ENCODE measurements at places on chromosomes 5 and 9. TPM values are rescaled to one million over a fixed set of nuclear protein-coding genes. Genes with fewer than 3 reads are reported as not detected.
A peak's percentile ranks its signal among the peaks of the same experiment; 100 is the strongest.

DNA sequence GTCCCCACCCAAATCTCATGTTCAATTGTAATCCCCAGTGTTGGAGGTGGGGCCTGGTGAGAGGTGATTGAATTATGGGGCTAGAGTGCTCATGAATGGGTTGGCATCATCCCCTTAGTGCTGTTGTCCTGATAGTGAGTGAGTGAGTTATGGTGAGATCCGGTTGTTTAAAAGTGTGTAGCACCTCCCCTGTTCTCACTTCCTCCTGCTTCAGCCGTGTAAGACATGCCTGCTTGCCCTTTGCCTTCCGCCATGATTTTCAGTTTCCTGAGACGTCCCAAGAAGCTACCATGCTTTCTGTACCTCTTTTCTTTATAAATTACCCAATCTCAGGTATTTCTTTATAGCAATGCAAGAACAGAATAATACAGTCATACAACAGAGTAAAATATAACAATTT, 742 bp upstream of the LECT2 start:
- no peak for DNase-seq

DNA sequence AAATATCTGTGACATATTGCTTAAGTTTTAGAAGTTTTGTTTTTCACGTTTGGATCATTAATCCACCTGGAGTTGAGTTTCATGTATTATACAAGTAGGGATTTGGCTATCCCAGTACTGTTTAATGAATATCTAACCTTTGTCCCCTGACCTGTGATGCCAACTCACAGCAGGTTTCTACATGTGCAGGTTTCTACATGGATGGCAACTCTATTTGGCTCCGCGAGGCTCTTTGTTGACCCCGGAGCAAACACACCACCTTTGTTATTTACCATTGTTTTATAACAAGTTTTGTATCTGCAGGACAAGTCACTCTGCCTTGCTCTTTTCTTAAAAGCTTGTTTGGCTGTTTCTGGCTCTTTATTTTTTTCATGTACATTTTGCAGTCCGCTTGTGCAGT, 920 bp upstream of the SFXN1 start:
- DNase-seq: no peak

GRCh38 chr9:38176251-38176650, 107.2 kb upstream of the SHB start:
- no peak for DNase-seq

GRCh38 chr5:106423109-106423897, 1247.4 kb downstream of the EFNA5 start:
- no peak for DNase-seq

DNA sequence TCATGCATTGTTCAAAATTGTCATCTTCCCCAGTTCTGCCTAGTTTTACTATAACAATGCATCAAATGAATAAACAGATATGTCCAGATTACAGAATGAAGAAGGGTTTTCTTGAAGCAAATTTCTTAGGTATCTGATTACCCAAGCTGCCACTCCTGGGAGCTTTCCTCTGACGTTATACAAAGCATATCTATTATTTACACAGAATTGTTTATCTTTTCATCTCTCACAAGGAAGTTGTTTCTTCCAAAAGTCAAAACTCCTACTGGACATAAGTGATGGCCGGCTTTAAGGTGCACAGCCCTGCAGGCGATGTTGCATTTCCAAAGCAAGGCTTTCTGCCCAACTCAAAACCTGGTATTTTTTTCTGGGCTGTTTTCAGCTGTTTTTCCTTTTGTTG, 73.4 kb upstream of the ANKH start:
- DNase-seq: no peak

GRCh38 chr5:61463596-61463995, 131.5 kb downstream of the ZSWIM6 start:
- no peak for DNase-seq

DNA sequence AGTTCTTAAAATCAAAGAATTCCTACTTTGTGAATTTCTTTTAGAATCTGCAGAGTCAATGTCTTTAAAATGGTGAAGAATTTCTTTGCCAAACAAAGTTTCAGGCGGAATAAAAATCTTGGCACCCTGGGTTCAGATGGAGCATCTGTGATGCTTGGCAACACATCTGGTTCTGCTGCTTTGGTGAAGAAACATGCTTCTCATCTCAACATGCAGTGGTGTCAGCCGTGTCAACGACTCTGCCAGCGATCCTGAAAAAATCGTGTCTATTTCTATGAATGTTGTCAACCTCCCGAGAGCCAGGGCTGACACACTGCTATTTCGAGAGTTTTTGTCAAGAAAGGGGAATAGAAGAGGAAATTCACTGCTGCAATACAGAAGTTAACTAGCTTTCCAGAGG, 151.5 kb downstream of the SLF1 start:
- DNase-seq: no peak

DNA sequence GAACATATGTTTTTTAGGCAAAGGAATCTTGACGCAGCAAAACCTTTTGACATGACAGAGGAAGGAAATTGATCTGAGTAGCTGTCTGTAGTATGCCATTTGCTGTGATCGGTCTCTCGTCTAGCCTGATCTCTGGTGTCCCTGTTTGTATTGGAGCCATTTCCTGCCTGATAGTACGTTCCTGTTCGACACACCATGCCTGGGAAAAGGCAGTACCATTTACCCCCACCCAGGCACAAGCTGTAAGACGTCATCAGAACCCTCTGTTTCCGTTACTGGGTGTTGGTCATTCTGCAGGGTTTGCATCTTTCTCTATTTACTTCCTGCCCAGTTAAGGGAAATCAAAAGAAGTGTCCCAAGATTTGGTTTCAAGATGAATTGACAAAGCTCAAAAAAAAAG, 129.7 kb downstream of the CEMIP2 start:
- DNase-seq: no peak

GRCh38 chr9:37994639-37995347, 74.2 kb downstream of the SHB start:
- peak; percentile 75 for DNase-seq

- no peak for DNase-seq
These were observed 68.6 kb downstream of the ERMP1 start for GRCh38 chr9:5764130-5764868.

Gene DMGDH
- total RNA-seq: 0.53 TPM

Gene MFAP3
- total RNA-seq: 30.1 TPM

DNA sequence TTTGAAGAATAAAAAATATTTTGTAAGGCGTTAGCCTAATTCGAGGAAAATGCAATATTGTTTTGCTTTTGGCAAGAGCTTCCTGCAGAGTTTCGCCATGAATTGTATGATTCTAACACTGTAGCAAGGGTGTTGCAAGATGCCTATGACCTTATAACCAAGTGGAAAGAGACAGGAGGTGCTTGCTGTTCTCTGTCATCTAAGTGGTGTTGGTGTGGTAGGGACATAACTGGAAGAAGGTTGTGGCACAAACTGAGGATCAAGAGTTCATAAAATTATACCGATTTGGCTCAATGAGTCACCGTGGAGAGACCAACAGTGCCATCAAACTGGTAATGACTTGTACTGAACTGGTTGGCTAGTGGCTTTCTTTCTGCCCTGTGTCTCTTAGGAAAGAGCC, 6.3 kb downstream of the STC2 start:
- DNase-seq: peak; percentile 30

- DNase-seq: no peak
These were observed 54.9 kb upstream of the N4BP3 start for GRCh38 chr5:178058321-178059012.

DNA sequence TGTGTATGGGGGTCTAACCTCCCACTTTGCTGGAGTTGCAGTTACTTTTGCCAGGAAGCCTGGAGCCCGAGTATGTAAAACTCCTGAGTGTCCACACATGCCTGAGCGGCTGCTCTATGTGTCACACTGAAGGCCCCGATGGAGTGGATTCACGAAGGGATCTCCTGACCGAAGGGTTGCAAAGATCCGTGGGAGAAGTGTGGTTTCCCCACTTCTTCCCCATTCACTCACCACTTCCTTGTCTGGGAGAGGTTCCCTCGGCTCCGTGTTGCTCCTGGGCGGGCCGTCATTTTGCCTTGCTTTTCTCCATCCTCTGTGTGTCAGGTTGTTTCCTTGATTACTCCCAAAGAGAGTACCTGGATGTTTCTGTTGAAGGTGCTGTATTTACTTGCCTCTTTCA, 16.2 kb upstream of the IL3 start:
- no peak for DNase-seq

- no peak for DNase-seq
These were observed 112.5 kb downstream of the FAM174A start for GRCh38 chr5:100647461-100648230.

GRCh38 chr5:57561231-57561842, 78.7 kb upstream of the ACTBL2 start:
- no peak for DNase-seq

DNA sequence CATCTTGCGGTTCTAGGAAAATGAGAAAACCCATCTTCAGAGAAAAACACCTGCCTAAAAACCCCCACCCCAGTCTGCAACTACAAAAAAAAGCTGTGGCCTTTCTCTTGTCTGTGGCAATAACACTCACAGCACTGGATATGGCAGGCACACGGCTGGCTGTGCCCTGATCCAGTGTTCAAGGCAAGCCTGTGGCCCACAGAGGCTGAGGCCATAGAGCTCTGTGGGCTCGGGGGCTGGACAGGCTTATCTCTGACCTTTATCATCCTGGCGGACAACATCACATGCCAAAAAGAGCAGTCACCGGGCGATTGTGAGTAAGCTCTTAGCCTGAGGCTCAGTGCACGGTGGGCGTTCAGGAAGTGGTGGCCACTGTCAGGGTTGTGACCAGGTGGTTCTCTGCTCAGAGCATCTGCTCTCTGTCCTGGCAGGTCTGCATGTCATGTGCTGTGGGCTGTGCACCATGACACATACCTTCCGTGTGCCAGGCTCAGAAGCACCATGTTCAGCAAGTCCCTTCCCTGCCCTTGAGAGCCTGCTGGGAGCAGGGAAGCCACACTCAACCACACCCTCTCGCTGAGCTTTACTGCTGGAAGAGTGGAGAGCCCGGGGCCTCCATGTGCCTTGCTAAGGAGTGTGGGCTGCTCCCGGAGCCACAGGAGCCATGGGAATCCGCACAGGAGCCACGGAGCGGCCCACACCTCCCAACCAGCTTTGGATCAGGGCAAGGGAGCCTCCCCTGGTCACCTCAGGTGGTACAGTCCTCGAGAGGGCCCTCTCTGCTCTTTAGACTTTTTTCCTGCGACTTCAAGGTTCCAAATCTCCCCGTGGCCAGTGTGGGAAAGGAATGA, 34.6 kb upstream of the WDR38 start:
- peak; percentile 57 for DNase-seq

Gene SPATA31A7
- not detected for total RNA-seq

Gene CDC20B
- total RNA-seq: 0.10 TPM

GRCh38 chr5:40754381-40755092, 1.2 kb downstream of the TTC33 start:
- DNase-seq: peak; percentile 11

GRCh38 chr5:104355350-104355749, 792.8 kb upstream of the NUDT12 start:
- no peak for DNase-seq

GRCh38 chr5:148861088-148861487, 34.7 kb downstream of the ADRB2 start:
- no peak for DNase-seq

- DNase-seq: peak; percentile 92
These were observed 16.9 kb upstream of the COL5A1 start for GRCh38 chr9:134624621-134625181.

DNA sequence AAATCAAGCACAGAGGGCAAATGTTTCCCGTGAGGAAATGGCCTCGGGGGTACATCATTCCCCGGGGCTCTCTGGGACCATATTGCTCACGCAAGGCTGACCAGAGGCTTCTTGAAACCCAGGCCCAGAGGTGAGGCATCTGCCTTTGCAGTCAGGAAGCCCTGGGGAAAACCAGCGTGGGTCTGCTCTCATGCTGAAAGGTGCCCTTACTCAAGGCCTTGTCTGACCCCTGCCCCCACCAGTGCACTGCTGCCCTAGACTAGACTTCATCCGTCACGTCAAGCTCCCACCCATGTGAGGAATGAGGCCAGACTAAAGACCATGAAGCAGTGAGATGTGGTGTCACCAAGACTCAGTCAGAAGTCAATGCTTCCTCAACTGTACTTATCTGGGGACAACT, 66.1 kb downstream of the PAX5 start:
- no peak for DNase-seq

- peak; percentile 28 for DNase-seq
These were observed 78.8 kb downstream of the GNAQ start for GRCh38 chr9:77952635-77953328.

Gene POLK
- 30.8 TPM for total RNA-seq

Data from HFFc6 (cell line).